ENCODE measurements at places on chromosomes 2 and 18.

- no peak for DNase-seq
These were observed 204.9 kb downstream of the FAM210A start for GRCh38 chr18:13521418-13521817.

GRCh38 chr2:103138123-103138901, 376.5 kb downstream of the TMEM182 start:
- DNase-seq: no peak

DNA sequence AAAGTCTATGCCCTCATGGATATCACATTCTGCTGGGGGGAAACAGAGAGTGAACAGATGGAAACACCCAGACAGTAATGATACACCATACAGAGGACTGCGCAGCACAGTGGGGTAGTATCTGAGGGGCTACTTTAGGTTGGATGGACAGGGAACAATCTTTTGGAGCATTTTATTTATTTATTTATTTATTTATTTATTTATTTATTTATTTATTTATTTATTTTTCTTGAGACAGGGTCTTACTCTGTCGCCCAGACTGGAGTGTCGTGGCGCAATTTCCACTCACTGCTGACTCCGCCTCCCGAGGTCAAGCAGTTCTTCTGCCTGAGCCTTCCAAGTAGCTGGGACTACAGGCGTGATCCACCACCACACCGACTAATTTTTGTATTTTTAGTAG, 89.2 kb downstream of the TGOLN2 start:
- no peak for DNase-seq

- DNase-seq: no peak
These were observed 152.5 kb upstream of the AQP4 start for GRCh38 chr18:27017901-27018500.

GRCh38 chr2:111117598-111118480, 2.9 kb upstream of the BCL2L11 start:
- DNase-seq: no peak

DNA sequence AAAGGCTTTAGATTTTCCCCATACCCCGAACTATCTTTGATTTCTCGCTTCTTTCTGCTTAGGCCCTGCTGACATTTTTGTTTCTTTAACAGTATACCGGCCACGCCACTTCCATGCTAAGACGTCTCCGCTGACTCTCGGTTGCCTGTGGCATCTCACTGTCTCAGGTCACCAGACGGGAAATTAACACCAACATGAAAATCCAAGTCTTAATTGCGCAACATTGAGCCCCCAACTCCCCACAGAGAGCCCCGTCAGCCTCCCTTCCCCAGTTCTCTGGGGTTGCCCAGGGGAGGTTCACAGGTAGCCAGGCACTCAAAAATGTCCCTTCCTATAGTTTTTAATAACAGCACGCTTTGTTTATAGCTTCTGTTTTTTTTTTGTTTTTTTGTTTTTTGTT, 30.2 kb downstream of the CD8B2 start:
- no peak for DNase-seq

DNA sequence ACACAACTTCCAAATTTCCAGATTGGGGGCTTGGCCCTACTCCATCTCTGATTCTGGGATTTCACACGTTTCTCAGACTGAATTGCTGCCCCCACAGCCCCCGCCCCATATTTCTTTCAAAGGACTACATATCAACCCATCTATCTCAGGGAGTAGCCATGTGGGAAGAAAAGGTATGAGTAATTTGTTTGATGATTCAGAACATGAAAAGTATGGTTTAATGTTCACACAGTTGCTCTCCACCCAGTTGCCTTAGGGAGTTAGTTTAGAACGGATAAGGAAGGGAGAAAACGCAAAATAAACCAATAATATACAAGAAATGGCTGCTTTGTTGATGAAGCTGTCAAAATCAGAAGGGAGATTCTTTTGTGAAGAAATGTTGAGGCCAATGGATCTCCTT, 145.1 kb downstream of the PIEZO2 start:
- DNase-seq: no peak

DNA sequence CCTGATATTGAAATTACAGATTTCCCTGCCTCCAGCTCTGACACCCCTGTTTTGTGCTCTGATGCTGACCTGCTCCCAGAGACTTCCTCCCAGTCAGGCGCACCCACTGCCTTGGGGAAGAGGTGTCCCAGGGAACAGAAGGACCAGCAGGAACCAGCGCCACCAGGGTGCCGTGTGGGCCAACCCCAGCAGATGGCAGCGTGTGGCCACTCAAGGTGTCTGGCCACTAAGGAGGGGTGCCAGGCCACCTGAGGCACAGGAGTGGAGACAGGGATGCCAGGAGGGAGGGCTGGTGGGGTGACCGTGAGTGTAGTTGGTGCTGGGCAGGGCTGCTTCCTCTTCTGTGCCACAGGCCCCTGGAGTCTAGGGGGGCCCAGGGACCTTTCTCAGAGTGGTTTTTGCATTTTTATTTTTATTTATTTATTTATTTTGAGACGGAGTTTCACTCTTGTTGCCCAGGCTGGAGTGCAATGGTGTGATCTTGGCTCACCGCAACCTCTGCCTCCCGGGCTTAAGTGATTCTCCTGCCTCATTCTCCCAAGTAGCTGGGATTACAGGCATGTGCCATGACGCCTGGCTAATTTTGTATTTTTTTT, 56.0 kb downstream of the TEX44 start:
- peak; percentile 43 for DNase-seq

DNA sequence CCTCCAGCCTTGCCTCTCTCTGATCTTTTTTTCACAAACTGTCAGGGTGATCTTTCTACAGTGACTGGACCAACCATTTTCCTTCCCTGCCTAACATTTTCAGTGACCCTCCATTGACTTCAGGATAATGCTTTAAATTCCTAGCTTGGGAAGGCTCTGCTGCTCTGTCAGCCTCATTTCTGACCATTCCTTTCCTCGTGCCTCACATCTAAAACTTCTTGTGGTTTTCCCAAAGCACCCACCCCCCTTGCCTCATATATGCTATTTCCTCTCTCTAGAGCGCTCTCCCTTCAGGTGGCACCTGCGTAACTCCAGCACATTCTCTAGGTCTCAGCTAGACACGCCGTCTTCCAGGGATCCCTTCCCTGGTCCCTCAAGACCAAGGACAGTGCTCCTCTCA, 37.2 kb downstream of the DRC1 start:
- no peak for DNase-seq

- DNase-seq: no peak
These were observed 61.1 kb downstream of the MEIS1 start for GRCh38 chr2:66495788-66496640.

DNA sequence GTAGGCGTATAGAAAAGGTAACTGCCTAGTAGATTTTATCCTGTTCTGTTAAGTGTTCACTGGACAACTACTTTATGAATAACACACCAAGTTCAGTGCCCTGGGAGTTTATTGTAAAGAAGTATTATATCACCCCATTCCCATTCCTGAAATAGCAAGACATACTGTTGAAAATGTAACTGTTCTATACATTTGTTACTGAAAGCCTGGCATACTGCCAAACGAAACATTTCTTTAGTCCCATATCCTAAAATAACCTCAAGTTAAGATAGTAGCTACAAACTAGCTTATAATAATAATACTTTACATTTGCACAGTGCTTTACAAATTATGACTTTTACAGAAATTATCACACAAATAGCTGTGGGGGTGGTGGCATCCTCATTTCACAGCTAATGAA, 25.1 kb downstream of the SPDYA start:
- no peak for DNase-seq

- no peak for DNase-seq
These were observed 28.7 kb upstream of the CABLES1 start for GRCh38 chr18:23106575-23106974.

- no peak for DNase-seq
These were observed 113.7 kb downstream of the RDH14 start for GRCh38 chr2:18446715-18447114.

- no peak for DNase-seq
These were observed 1779.7 kb upstream of the CELF4 start for GRCh38 chr18:39345321-39345720.

DNA sequence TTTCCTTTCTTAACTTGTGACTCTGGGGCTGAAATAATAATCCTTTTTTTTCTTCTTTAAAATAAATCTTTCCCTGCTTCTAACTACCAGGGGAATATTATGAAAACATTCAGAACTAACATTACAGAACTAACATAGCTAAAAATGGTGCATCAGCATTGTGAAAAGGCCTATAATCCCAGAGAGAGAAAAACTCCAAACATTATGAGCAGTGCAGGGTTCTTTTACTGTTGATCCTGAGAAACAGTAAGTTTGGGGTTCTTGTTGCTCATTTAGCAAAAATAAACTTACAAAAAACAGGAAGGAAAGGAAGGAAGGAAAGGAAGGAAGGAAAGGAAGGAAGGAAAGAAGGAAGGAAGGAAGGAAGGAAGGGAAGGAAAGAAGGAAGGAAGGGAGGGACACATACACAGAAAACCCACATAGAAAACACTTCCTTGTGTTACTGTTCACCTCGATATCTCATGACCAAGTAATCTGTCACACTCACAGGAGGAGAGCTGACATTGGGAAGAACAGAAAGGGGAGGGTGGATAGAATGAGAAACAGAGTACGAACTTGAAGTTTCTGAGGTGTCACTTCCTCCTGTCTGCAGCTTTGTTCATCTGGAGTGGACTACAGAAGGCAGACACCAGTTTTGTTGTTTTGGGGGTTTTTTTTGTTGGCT, 18.4 kb upstream of the PIK3C3 start:
- DNase-seq: no peak

DNA sequence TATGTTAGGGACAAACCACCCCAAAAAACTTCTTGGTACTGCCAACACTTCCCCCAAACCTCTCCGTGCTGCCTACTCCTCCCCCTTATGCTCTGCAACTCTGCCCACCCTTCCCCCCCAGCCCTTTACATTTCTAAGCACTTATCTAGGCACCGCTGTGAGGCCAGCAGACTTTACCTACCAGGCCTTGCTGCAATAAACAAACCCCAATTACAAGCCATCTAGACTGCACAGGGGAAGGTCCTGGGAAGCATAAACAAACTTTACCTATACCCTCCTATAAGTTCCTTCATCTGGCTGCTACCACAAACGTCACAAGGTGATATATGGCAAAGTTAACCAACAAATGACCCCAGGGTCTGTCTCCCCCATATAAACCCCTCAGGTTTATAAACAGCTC, 259.4 kb upstream of the GULP1 start:
- DNase-seq: no peak

DNA sequence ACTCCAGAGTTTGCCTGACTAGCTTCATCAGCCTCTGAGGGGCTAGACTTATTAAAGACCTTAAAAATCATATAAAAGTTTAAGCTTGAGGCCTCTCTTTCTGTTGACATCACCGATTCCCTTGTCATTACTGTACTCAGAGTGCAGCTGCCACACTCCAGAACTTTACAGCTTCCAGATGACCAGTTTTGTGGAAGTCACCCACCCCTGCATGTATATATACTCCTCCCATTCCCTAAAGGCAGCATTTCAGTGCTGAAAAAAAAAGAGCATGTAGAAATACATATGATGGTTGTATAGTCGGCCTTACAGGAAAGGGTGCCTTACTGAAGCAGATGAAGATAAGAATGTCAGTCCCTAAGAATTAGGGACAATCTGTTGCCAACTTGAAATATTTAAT, 117.3 kb downstream of the FEZ2 start:
- DNase-seq: no peak

DNA sequence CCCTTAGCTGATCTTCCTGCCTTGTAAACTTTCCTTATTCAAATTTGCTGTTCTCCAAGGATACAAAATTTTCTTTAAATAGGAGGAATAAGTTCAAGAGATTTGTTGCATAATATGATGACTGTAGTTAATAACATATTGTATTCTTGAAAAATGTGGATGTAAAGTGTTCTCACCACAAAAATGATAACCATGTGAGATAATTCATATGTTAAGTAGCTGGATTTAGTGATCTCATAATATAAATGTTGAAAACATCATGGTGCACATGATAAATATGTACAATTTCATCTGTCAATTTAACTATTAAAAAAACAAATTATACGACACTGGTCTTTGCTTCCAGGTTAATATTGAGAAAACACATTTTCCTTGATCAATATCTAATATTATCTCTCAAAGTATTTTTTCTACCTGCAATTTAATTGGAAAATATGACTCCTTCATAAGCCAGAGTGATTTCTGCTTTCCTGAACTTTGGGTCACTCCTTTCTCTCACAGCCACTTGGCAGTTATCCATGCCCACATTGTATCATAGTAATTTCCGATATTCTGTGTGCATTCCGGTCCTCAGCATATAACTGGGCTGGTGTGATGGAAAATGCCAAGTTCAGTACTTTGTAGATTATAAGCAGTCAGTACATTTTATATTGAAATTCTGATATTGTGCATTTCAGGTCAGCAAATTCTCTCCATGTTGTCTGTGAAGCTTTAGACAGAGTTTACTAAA, 152.6 kb downstream of the GULP1 start:
- no peak for DNase-seq

- DNase-seq: no peak
These were observed 226.1 kb downstream of the LRRTM1 start for GRCh38 chr2:80078290-80079036.

- no peak for DNase-seq
These were observed 178.0 kb downstream of the HDAC4 start for GRCh38 chr2:239222706-239223309.

GRCh38 chr2:66528974-66529724, 94.2 kb downstream of the MEIS1 start:
- DNase-seq: no peak

DNA sequence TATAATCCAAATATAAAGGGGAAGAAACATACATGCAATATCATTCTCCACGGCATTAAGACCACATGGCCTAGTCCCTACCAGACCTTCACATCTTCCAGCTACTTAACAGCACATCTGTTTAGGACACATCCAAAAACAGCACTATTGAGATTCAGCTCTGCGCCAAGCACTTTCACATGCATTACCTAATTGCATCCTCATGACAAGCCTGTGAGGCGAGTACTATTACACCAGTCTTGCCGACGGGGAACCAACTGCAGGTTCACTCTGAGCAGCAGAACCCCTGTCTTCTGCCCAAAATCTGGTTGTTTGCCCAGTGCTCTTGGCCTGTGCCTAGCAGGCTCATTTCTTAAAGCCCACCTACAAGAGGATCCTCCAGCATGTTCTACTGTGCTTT, 66.7 kb downstream of the AAK1 start:
- no peak for DNase-seq

- no peak for DNase-seq
These were observed 93.5 kb upstream of the MAPRE2 start for GRCh38 chr18:34947711-34948125.

DNA sequence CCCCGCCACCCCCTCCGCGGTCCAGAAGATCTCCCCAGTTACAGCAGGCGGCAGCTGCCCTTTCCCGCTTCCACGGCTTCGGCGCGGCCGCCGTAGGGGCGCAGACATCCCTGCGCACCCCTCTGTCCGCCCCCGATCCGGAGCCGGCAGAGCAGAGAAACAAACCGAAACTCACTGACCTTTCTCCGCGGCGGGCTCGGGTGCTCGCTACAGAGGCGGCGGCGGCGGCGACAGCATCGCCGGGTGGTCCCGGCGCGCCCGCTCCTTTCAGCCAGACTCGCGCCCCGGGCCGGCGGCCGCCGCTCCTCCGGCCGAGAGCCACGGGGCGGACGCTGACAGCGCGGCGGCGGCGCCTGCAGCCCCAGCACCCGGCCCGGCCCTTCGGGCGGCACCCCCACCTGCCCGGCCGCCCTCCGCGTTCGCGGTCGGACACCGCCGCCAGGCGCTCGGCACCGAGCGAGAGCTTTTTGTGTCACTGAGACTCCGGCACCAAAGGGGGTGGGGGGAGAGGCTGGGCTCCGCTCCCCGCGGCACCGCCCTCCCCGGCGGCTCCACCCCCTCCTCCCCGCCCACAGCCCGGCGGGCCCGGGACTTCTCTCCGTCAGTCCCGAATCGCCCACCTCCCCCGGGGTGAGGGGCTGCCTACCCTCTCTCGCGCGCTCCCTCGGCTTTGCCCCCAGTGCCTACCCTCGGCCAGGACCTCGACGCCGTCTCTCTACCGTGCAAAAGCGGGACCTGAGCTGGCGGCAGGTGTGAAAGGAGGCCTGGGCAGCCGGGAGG, 1.4 kb upstream of the RNF152 start:
- DNase-seq: peak; percentile 59

All from activated T-cell treated with anti-CD3 and anti-CD28 coated beads for 1 hour (primary cell).